ENCODE measurements at places on chromosomes 4 and X. TPM values are rescaled to one million over a fixed set of nuclear protein-coding genes. Genes with fewer than 3 reads are reported as not detected.

Gene ETDA
- total RNA-seq = not detected

Gene NPY1R
- 0.03 TPM for total RNA-seq

Gene HSPA4L
- total RNA-seq = 10.3 TPM

Gene SEPSECS
- total RNA-seq = 3.6 TPM

Gene JCHAIN
- 0.16 TPM for total RNA-seq

Gene CXorf58
- total RNA-seq = 0.07 TPM

Gene NKX6-1
- total RNA-seq = 0.56 TPM

Gene GYPB
- not detected for total RNA-seq

Gene PLAC8
- total RNA-seq = 1.3 TPM

Data from A549 treated with DMSO at 1 μM for 4 hours (cell line).